ENCODE measurements at places on chromosomes 7 and 10.

GRCh38 chr7:51802718-51803117, 486.1 kb upstream of the COBL start:
- no peak for DNase-seq

DNA sequence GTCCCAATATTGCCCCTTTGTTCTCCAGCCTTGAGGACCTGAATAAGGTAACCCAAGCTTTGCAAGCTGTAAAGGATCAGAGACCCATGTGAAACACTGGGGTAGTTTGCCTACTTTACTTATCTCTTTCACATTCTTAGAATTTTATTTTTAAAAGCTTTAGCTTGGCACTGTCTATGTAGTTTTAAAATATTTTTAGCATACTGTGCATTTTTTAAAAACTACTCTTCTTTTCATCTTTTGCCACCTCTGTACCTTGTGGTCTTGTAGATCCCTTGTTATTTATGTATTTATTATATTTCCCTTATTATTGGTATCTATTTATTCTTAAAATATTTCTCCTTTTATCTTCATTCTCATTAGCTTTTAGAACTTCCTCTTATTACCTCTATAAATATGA, 12.0 kb upstream of the PTPRZ1 start:
- DNase-seq, result no peak

GRCh38 chr10:87740254-87740655, 77.8 kb downstream of the ATAD1 start:
- no peak for DNase-seq

DNA sequence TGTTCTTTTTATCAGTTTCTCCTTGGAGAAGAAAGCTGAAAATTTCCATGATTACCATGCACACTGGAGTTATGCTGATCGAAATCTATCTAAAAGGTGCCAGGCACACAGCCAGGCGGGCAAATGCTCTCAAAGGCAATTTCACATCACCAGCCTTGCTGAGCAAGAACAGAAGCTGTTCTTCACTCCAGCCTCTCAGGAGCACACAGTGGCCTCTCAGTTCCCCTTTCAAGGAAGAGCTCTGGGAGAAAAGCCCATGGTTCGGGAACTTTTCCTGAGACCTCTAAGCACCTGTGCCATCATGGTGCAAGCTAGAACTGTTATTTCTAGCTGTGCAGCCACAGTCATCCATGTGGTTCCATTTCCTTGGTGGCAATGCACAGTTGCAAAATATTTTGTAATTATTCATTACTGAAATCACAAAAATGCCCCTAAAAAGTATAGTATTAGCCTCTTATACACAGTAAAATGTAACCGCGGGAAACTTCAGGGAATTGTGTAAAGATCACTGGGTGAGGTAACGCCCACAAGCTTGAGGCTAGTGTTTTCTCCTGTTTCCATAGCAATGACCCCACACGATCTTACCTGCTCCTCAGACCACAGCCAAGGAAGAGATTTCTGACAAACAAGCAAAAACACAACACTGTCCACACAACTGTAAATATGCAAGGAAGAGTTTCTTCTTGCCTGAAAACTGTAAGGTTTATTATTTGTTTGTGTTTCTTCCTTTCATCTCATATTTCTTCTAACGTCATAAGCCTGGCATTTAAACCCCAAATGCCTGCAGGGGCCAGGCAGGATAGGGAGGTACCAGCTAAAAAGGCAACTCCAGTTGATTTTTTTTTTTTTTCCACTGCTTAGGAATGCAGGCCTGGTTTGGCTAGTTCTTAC, 121.2 kb downstream of the FAM107B start:
- DNase-seq, result no peak

GRCh38 chr7:39560997-39561396, 5.2 kb upstream of the YAE1 start:
- no peak for DNase-seq

GRCh38 chr7:39415091-39415787, 151.0 kb upstream of the YAE1 start:
- no peak for DNase-seq

- no peak for DNase-seq
Observed at GRCh38 chr7:138608275-138608674, 92.9 kb downstream of the SVOPL start.

DNA sequence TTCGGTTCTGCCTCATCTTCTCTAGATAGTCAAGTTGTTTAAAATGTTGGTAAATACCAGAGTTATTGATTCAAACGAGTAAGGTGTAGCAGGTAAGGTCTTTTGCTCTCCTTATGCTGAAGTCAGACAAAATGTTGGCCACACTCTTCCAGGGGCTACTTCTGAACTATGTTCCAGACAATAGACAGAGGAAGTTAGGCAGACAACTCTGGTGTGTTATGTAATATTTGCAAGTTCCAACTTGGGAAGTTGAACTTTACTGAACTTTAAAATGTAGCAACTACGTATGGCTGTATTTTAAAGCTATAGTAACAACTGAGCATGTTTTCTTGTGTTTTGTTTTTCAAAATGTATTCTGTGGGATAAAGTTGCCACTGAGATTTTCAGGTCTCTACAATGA, 125.7 kb upstream of the NEBL start:
- no peak for DNase-seq

DNA sequence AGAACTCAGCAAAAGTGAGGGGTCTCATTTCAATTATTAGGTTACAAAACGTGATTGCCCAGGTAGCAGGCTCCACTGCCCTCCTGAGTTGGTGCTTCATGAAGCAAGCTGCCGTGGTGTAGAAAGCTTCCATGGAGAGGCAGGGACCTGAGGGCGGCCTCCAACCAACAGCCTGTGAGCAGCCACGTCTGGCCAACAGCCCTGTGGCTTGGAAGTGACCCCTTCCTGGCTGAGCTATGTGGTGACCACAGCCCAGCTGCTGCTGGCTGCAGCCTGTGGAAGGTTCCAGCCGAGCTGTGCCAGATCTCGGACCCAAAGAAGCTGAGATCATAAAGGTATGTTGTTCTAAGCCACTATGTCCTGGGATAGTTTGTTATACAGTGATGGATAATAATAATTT, 122.5 kb upstream of the KLF6 start:
- no peak for DNase-seq

DNA sequence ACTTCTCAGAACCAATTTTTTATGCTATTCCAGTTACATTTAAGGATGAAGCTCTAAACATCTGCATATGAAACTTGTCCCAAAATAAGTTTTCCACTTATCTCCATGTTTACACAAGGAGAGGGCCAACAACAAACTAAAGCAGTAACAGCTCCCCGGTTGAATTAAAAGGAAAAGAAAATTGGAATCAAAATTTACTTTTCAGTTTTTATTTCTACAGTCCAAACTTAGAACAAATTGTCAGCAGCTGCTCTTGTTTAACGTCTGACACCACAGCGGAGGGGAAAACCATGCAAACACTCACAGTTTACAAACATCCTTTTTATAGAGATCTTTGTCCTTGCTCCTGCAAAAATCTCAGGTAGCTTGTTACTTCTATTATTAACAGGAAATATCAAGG, 101.3 kb downstream of the COL28A1 start:
- DNase-seq, result no peak

- DNase-seq, result no peak
Observed at GRCh38 chr10:130994845-130995244, 316.7 kb downstream of the TCERG1L start.

DNA sequence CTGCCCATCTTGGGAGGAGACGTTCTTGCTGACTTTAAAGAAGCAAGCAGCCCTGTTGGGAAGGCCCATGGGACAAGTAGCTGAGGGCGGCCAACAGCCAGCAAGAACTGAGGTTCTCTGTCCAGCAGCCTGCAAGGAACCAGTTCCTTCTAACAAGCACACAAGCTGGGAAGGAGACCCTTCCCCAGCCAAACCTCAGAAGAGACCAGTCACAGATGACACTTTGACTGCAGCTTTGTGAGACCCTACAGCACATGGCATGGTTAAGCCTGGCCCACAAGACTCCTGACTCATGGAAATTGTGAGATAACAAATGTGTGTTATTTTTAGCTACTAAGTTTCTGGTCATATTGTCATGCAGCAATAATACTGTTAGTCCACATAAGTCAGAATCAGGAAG, 99.9 kb downstream of the PRLHR start:
- no peak for DNase-seq

GRCh38 chr7:116582164-116582732, 57.4 kb downstream of the CAV1 start:
- DNase-seq, result no peak

DNA sequence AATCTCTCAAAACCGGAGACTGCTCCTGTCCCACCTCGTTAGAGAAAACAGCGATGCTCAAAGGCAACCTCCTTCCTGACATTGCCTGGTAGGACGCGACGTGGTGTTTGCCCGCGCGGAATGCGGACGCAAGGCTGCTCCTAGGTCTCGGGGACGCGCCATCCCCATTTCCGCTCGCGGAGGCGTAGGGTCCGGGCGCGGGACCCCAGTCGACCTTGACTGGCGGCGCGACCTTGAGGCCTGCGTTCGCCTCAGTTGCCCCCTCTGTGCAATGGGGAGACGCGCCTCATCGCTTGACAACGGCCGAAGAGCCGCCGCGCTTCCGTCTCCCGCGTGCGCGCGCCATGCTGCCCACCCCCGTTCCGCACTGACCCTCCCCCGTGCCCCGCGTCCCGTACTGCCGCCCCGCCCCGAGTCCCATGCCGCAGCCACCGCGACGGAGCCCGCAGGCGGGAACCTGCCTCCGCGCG, 412 bp upstream of the PPIA start:
- no peak for DNase-seq

DNA sequence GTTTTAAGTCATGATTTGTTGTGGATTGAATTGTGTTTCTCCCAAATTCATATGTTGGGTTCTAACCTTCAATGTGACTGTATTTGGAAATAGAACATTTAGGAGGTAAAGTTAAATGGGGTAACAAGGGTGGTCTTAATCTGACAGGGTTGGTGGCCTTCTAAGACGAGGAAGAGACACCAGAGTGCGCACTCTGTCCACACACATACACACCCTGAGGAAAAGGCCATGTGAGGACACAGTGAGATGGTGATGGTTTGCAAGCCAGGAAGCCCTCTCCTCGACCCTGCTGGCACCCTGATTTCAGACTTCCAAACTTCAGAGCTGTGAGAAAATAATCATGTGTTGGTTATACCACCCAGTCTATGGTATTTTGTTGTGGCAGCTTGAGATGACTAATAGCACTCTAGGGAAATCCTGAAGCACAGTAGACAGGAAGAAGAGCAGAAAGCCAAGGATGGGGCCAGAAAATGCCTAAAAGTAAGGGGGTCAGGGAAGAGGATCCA, 28.0 kb upstream of the SEM1 start:
- DNase-seq, result no peak

GRCh38 chr10:2851566-2851965, 215.8 kb upstream of the PFKP start:
- DNase-seq, result no peak

Measured in stimulated activated CD4-positive, alpha-beta T cell treated with anti-CD3 and anti-CD28 coated beads, Interleukin-15, amount 100 ng/mL, for 1 hour (primary cell).